ENCODE measurements at places on chromosomes 2 and 18. TPM values are rescaled to one million over a fixed set of nuclear protein-coding genes. Genes with fewer than 3 reads are reported as not detected.
A peak's percentile ranks its signal among the peaks of the same experiment; 100 is the strongest.

The CYP1B1 gene
- total RNA-seq = 12.2 TPM

DNA sequence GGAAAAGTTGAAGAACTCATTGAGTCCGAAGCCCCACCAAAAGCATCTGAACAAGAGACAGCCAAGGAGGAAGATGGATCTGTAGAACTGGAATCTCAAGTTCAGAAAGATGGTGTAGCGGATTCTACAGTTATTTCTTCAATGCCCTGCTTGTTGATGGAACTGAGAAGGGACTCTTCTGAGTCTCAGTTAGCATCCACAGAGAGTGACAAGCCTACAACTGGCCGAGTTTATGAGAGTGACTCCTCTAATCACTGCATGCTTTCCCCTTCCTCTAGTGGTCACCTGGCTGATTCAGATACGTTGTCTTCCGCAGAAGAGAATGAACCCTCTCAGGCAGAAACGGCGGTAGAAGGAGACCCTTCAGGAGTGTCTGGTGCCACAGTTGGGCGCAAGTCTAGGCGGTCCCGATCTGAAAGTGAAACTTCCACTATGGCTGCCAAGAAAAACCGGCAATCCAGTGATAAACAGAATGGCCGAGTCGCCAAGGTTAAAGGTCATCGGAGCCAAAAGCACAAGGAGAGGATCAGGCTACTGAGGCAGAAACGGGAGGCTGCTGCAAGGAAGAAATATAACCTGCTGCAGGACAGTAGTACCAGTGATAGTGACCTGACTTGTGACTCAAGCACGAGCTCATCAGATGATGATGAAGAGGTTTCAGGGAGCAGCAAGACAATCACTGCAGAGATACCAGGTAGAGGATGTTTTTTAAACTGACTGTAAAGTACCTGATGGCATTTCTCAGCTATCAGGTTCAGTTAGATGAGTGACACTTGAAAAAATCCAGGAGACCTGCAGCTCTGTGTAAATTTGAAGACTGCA is 111.9 kb downstream of the HAUS1 start:
- peaks cover 38% of the 10 kb centered on the region for H3K36me3 ChIP-seq
- no peak for DNase-seq
- H3K4me3 ChIP-seq = no peak overlapping the region
- peak overlapping the region; percentile 29 for H3K27ac ChIP-seq

DNA sequence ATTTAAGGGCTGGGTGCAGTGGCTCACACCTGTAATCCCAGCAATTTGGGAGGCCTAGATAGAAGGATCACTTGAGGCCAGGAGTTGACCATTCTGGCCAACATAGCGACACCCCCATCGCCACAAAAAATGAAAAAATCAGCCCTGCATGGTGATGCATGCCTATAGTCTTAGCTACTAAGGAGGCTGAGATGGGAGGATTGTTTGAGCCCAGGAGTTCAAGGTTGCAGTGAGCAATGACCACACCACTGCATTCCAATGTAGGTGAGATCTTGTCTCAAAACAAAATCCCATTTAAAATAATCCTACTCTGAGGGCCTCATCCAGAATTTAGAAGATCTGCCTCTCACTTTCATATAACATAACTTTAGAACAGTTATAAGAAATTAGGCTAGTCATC is 2.7 kb upstream of the SERTAD2 start:
- no peak overlapping the region for H3K27ac ChIP-seq
- H3K36me3 ChIP-seq = peaks cover 3% of the 10 kb centered on the region
- DNase-seq = no peak
- H3K4me3 ChIP-seq = no peak overlapping the region

The MGAT4A gene
- total RNA-seq = 48.8 TPM

The CHN1 gene
- total RNA-seq = 3.1 TPM

All from activated CD4-positive, alpha-beta T cell treated with anti-CD3 and anti-CD28 coated beads, Interleukin-2, amount 10 ng/mL, durations not matched to agents 24 days and 14 days (primary cell).